ENCODE measurements at places on chromosomes 11 and 22. TPM values are rescaled to one million over a fixed set of nuclear protein-coding genes. Genes with fewer than 3 reads are reported as not detected.

DNA sequence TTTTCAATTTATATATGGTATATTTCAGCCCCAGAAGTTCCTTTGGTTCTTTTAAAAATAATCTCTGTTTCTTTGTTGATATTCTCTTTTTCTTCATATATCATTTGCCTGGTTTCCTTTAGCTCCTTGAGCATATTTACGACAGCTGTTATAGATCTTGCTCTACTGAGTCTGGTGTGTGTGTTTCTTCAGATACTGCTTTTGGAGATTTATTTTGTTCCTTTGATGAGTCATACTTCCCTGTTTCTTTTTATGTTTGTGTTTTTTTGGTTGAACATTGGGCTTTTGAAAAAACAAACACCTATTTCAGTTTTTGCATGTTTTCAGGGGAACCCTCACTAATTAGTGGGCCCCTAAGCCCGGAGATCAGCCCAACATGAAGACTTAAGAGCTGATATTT, 23.3 kb downstream of the GLB1L2 start:
- DNase-seq: no peak

- DNase-seq: no peak
These were observed 33.6 kb upstream of the TUB start for GRCh38 chr11:8047382-8047781.

DNA sequence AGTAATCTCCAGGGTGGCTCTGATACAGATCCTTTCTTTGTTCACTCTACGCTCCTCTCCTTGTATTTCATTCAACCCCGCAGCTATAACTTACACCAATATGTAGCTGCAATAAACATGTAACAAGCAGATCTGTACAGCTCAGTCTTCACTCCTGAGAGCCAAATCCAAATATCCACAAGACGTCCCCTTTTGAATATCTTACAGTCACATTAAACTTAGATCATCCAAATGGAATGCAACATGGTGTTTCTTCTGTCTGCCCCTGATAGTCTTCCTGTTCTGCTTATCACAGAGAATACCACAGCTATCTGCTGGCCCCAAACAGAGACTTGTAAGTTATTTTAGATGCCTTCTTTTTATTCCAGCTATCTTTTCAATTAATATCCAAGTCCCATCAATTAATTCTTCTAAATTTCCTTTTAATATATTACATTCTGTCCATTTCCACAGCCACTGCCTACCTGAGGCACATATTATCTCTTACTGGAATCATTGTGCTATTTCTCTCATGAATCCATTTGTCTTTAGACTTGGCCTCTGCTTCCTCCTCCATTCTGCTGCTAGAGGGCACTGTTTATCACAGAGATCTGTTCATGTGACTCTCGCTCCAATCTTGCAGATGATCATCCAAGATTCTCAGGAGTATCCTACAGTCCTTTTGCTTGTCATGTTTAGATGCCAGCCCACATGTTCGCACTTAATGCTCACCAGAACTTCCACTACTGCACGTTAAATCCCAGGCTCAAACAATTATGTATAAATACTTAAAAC, 908.6 kb downstream of the NTM start:
- peak; percentile 1 for DNase-seq

GRCh38 chr22:38754751-38755154, 1.0 kb downstream of the SUN2 start:
- DNase-seq: no peak

- DNase-seq: no peak
These were observed 20.1 kb downstream of the TOLLIP start for GRCh38 chr11:1289211-1289935.

- no peak for DNase-seq
These were observed 2.6 kb upstream of the SMDT1 start for GRCh38 chr22:42076764-42077485.

Gene OR6A2
- not detected for total RNA-seq

DNA sequence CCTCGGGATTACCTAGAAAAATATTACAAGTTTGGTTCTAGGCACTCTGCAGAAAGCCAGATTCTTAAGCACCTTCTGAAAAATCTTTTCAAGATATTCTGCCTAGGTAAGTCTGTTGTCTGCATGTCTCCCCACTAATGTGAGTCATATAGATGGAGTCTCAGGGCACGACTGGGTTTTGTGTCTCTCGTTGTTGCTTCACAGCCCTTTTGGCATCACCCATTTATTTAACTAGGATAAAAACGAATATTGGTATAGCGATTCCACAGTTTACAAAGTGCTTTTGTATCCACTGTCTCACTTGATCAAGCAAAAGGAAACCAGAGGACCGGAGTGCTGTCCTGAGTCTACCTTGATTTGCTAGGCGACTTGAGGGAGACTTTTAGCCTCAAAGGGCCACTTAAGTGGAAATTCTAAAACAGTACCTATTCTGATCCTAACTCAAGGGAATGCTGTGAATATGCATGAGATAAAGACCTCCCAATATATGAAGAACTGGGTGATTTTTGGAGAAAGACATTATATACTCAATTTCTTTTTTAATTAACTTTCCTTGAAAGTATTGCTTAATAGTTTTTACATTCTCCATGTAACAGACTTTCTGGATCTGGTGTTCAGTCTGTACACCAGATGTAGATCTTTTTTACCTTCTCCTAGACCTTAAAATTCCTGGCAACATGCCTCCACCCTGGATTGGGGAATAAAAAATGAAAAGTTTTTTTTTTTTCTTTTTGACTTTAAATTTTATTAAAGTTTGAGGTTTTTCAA, 590 bp downstream of the NNMT start:
- no peak for DNase-seq
